NCI-H510A treated with DMSO at 0.1 percent for 48 hours (cell line): ENCODE measurements at places on chromosomes 5 and 9.

DNA sequence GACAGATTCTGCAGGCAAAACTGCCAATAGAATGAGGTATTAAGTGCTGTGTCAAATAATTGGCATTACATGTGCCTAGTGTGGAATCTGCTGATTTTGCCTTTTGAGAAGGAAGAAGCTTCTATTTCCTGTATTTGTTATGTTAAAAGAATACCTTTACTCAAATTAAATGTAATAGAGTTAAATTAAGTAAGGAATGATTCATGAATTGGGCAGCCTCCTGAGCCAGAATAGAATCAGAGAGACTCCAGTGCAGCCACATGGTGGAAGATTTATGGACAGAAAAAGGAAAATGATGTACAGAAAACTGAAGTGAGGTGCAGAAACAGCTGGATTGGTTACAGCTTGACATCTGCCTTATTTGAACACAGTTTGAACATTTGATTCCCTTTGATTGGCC is 464.4 kb upstream of the SEMA6A start:
- no peak for DNase-seq

- DNase-seq = no peak
Measured at GRCh38 chr5:177389241-177390169, 5.3 kb downstream of the SLC34A1 start.

- no peak for DNase-seq
Measured at GRCh38 chr9:12785260-12785770, 10.5 kb downstream of the LURAP1L start.

DNA sequence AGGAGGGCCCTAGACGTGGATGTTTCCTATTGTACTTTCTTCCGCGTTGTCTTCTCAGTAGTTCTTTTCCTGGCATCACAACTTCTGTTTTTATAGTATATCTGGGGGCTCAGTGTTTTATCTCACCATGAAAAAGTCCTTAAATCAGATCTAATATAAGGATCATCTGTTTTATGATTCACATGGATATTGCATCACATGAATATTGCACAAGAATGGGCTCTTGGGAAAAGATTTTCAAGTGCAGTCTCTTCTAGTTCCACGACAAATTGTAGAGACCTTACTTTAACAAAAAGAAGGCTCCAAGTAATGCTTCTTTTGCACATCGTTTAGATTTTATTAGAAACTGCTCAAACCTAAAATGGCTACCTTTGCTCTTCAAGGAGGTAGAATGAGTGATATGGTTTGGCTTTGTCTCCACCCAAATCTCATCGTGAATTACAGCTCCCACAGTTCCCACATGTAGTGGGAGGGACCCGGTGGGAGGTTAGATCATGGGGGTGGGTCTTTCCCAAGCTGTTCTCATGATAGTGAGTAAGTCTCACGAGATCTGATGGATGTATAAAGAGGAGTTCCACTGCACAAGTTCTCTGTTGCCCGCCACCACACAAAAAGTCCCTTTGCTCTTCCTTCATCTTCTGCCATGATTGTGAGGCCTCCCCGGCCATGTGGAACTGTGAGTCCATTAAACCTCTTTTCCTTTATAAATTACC is 53.7 kb upstream of the FAM120A start:
- DNase-seq = no peak

DNA sequence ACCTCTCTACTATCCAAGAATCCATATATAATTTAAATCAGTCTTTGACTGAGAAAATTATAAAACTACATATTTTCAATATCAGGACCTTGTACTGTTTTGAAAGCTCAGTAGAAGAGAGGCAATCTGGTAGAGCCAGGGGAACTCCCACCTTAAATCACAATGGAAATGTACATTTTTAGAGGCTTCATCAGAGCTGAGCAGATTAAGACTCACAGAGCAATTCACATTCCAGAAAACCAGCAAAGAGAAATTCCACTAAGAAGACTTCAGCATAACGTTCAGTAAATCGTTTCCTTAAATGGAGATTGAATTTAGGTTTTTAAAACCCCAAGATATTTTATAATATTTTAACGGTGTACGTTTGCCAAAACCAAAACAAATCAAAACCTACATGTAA is 227.8 kb upstream of the TRPM3 start:
- no peak for DNase-seq

- DNase-seq = no peak
Measured at GRCh38 chr5:16669776-16670175, 53.0 kb upstream of the RETREG1 start.

GRCh38 chr5:93062548-93062947 is 518.5 kb downstream of the NR2F1-AS1 start:
- no peak for DNase-seq

GRCh38 chr9:119004618-119004990 is 364.6 kb downstream of the BRINP1 start:
- no peak for DNase-seq

- DNase-seq = no peak
Measured at GRCh38 chr9:84742261-84742660, 72.7 kb downstream of the NTRK2 start.

GRCh38 chr9:137241490-137242268 is 592 bp downstream of the TUBB4B start:
- no peak for DNase-seq

- no peak for DNase-seq
Measured at GRCh38 chr5:172351240-172351778, 67.7 kb upstream of the UBTD2 start.

- no peak for DNase-seq
Measured at GRCh38 chr5:165538065-165538464, 2032.6 kb downstream of the MAT2B start.

DNA sequence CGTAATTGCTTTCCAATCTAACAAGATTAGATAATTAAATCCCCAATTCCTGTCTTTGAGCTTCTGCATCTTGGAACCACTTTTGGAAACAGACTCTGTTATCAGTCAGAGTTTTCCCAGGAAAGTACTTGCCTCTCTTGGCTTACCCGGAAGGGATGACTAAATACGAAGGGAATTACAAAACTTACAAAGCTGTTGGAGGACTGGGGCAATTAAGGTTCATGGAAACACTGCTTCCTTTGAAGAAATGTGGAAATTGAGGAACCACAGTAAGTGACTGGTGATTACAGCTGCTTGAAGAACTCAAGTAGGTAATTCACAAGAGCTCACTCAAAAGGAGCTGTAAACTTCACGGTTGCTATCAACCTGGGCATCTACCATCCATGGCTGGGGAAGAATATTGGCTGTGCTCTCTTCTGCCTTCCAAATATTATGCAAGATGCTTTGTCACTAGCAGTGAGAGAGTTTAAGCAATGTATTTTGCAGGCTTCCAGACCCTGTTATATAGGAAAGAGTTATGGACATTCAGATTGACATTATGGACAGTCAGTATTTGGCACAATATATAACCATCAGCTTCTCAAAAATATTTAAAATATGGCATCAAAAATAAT is 104.6 kb upstream of the MAN2A1 start:
- no peak for DNase-seq

DNA sequence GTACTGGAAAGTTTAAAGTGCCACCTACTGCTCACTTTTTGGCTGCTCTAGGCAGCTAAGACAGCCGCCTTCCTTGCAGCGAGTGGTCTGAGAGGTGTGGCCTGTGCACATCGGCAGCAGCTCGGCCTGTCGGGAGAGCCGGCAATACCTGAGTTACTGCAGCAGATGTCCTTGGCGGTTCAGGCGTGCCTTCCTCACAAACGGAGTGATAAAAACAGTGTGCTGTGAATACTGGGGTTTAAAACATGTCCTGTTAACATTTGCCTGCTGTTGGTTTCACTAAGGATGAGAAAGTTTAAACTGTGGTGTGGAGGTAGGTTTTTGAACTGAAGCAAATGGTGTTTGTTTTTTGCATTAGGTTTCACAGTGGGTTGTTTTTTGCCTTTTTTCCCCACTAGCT is 12.9 kb downstream of the TRAF2 start:
- DNase-seq = no peak

- DNase-seq = no peak
Measured at GRCh38 chr5:54738118-54738972, 220.8 kb downstream of the SNX18 start.

DNA sequence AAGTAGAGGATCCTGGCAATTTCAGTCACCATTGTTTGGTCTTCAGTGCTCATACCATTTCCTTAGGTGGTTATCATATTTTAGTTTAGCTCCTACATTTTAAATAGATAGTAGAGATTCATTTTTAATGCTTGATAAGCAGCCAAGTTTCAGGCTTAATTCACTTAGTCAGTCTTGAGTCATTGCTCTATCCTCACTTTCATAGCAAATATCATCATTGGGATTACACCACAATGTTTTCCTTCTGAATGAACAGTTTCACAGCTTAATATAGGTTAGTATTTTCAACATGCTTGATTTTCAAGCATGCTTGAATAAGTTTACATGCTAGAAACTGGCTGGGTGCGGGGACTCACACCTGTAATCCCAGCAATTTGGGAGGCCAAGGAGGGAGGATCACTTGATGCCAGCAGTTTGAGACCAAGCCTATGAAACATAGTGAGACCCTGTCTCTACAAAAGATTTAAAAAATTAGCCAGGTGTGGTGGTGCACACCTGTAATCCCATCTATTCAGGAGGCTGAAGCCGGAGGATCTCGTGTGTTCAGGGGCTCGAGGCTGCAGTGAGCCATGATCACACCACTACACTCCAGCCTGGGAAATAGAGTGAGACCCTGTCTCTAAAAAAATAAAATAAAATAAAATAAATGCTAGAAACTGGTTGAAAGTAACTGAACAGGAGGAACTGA is 339.9 kb downstream of the ADGRV1 start:
- DNase-seq = no peak

GRCh38 chr5:23717486-23717885 is 210.1 kb downstream of the PRDM9 start:
- DNase-seq = no peak

DNA sequence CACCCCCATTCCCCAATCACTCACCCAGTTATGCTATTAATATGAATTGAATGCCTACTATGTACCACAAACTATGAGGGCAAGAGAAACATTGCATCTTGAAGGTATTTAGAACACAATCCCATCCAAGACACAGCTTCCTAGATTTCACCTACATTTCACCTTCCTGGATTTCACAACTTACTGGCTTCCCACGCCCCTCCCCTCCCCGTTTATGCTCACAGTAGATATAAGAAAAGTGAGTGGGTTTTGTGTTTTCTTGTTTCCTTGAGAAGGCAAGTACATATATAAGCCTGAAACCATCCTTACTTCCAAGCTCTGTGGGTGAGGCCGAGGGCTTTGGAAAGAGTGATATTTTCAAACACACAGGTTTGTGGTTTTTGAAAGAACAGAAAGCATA is 465.0 kb downstream of the BNC2 start:
- no peak for DNase-seq

DNA sequence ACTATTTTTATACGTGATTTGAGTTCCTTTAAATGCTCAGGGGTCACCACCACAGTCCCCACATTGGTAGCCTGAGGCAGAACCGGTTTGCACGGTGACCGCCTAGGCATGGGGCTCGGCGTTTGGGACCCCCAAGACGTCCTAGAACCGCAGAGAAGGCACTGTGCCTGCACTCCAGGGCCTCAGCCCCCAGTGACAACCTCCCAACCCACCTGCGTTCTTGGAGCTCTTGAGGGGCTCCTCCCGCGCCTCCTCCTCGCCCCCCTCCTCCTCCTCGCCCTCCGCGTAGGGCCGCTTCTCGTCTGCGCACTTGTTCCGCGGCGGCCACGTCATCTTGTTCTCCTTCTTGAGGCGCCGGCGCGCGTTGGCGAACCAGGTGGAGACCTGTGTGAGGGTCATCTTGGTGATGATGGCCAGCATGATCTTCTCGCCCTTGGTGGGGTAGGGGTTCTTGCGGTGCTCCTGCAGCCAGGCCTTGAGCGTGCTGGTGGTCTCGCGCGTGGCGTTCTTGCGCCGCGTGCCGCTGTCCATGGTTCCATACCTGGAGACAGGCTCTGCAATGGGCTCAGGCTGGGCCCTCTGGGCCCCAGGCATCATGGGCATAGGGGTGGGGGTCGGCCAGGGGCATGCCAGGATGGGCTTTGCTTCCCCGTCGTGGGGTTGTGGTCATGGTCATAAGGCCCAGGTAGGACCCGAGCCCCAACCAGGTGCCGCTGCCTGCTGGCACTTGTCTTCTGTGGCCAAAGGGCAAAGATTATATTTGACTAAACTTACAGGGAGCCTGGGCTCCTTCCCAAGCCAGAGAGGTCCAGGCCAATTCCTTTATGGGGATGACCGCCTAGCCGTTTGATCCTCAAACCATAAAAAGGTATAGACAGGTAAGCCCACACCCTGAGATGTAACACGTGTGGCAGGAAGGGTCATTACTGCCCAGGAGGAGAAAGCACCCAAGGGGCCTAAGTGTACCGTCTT is 3.1 kb downstream of the IRX4 start:
- no peak for DNase-seq

- DNase-seq = no peak
Measured at GRCh38 chr5:121982893-121983285, 21.1 kb downstream of the SRFBP1 start.
